ENCODE measurements at places on chromosomes 3 and 15.

GRCh38 chr3:128447561-128448013, 19.1 kb downstream of the DNAJB8 start:
- DNase-seq = no peak

DNA sequence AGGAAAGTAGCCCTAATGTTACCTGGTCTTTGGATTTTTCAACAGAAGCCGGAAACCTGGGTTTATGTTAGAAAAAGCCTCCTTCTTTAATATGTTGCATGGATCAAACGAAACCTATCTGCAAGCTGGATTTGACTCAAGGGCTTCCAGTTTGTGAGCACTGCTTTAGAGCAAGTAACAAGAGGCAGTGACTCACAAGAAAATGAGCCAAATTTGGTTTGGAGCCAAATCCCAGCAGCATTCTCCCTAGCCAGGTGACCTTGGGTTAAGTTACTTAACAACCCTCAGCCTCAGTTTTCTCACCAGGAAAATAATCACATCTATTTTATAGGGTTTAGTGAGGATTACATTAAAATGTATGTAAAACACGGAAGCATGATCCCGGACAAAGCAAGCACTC, 215.2 kb upstream of the PRICKLE2 start:
- DNase-seq = no peak

GRCh38 chr15:100230784-100231183, 111.0 kb downstream of the ADAMTS17 start:
- no peak for DNase-seq

DNA sequence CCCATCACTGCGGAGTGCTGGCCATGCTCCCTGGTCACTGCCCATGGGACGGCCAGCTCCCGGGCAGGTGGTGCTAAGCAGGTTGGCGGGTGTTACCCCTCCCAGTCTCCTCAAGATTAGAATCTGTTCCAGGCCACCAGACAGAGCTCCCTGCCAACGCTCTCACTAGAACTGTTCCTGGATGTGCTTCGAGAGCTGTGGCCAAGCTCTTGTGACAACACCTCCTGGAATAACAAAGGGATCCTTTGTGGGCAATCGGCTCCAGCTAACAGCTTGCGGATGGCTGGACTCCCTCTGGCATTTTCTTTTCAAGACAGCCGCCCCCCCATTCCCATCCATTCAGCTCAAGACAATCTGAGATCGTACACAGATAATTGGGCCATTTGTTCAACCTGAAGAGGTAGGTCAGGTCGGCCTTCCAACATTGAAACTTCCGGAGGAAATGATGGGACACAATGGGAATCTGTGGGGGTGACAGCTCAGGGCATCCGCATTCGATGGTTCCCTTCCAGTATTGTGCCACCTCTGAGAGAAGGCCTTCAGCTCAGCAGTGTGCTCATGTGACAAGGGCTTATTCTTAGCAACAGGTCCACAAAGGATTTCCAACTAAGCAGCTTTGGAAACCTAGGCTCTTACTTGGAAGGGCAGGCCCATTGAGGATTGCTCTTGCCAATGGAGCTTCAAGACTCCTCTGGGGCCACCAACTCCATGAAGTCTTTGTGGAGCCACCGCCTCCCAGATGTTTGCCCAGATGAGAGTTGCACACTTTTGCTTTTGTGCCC, 11.6 kb upstream of the EPHB3 start:
- DNase-seq = no peak

GRCh38 chr3:27723815-27724458, 1.8 kb upstream of the EOMES start:
- no peak for DNase-seq

DNA sequence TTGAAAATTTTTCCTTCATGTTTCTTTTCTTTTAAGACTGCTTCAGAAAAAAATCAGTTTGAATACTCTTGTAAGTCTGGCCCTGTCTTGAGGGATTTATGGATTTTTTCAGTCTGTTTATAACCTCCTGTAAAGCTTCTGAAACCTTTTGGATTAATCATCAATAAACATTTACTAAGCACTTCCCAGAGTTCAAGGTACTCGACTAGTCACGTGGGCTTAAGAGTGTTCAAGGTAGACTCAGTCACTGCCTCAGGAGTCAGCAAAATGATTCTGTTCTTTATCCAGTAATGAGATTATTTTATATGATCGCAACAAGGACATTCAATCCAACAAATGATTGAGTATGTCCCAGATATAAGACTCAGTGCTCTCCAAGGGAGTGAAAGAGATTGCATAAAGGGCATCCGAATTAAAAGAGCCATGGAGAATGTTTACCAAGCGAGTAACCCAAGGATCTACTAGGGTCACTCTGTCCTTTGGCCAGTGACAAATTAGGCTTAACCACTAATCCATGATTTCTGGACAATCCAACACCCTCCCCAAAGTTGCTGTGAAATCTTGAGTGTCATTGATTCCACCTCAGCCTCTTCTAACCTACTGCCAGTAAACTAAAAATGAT, 726.6 kb upstream of the NAALADL2 start:
- DNase-seq = no peak

DNA sequence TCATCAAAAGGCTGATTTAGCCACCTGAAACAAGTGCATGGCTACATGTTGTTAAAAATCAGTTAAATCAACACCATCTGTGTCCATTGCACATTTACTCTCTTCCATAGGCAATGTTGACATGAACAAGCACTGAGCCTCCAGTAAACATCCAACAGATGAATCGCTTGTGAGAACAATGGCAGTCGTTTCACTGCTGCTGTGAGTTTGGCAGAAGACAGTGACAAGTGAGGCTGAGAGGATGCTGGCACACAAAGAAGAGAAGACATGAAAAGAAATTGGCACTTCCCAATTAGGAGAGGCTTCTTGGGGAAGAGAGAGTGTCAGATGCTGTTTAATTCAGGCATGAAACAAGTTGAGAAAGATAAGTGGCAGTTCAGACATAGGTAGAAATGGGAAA, 227.4 kb upstream of the STT3B start:
- no peak for DNase-seq

DNA sequence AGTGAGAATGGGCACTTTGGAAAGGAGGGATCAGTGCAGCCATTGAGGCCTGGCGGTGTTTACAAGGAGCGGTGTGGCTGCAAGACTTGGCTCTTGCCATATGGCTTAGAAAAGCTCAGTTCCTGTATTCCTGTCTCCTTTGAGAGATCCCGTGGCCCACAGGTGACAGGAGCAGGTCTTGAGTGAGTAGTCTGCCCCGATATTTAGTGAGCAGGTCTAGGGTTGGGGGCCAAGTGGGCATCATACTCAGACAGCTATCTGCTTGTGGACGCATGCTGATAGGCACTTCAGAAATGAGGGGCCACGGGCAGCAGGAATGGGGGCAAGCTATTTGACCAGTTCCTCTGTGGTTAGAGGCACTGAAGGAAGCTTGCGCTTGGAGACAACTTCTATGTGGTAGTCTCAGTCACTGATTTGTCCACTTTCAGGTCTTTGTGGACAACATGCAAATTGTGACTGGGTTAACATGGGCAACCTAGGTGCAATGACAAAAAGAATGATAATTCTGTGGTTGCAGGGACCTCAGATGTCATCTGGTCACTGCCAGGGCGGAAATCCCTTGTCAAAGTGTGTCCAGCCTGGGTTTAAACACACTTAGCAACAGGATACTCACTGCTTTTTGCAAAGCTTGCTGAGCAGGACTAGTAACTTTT, 1.1 kb downstream of the TMED3 start:
- DNase-seq = no peak

GRCh38 chr3:62019906-62020305, 353.4 kb downstream of the FEZF2 start:
- no peak for DNase-seq

DNA sequence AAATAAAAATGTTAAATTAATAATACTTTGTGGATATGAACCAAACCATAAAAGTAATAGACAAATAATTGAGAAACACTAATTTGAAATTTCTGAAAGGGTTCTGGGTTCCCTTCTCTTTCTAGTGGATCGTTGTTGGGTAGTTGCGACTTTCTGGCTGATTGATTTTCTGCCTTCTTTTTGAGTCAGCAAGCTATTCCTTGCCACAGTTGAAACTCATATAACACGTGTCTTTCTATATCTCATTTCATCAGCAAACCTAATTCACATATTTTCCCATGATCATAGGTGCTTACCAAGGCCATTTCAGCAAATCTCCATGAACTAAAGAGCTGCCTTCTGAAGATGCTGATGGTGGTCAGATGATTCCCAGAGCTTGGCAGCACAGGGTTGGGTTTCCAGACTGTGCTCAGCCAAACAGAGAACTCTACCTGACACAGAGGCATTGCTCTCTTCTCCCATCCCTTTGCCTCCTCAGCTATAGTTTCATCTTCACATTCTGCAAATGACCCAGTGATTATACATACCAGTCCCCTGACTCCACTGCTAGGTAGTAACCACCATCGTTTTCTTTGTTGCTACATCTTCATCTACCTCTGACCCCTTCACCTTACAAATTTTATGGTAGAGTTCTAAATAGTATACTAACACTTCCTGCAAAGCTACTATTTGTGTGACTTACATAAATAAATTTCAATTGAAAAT, 383.9 kb upstream of the DPH6 start:
- no peak for DNase-seq

- DNase-seq = no peak
Measured at GRCh38 chr3:58021962-58022361, 13.7 kb downstream of the FLNB start.

- no peak for DNase-seq
Measured at GRCh38 chr3:113255854-113256615, 44.7 kb downstream of the BOC start.

DNA sequence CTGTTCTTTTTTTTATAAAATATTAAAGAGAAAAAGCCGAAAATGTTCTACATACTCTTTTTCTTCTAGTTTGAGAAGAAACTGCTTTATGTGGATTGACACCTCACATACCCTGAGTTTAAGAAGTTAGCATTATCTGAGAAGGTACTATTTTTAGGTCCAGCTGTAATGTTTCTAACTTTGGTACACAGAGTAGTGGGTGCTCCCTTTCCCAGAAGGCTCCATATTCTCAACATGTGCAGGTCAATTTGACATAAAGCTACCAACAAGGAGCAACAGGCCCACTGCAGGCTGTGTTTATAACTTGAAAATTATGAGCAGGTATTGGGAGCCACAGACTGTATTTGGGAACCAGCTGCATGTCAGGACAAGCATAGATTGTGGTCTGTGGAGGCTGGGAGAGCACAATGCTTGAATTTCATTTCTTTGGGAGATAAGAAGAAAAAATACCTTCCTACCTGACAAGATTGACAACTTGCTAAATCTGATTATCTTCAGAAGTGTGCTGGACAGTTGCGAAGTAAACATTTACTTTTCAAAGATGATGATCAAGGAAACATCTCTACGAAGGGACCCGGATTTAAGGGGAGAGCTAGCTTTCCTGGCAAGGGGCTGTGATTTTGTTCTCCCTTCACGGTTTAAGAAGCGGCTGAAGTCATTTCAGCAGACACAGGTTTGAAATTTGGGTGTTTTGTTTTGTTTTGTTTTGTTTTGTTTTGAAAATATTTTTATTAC, 57.2 kb downstream of the PPP2R3A start:
- no peak for DNase-seq

DNA sequence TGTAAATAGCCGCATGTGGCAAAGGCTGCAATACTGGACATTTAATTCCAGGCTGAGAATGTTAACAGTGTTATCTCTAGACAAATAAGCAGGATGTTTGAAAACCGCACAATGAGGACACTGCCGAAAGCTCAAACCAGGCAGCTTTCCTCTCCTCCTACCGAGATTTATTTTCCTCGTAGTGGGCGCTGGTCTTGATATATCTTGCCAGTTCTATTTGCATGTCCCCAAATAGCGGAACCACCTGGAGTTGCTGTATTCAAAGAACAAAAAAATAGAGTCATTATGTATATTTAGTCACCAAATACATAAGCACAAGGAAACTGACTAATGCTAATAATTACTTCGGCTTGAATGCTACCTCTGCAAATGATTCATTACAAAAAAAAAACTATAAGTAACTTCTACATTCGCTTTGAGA, 46.5 kb downstream of the CYFIP1 start:
- no peak for DNase-seq

Measured in stimulated activated CD8-positive, alpha-beta memory T cell treated with anti-CD3 and anti-CD28 coated beads, Interleukin-4, amount 100 ng/mL, for 4 hours (primary cell).